CD4-positive, alpha-beta T cell treated with Interleukin-15 for 4 hours (primary cell): ENCODE measurements at places on chromosomes 3 and 15.

- DNase-seq: peak; percentile 53
Observed at GRCh38 chr3:107988460-107989175, 102.2 kb downstream of the CD47 start.

GRCh38 chr3:58383904-58384303 is 49.7 kb downstream of the PDHB start:
- DNase-seq: no peak

GRCh38 chr3:158663246-158663645 is 9.2 kb downstream of the LXN start:
- DNase-seq: no peak

DNA sequence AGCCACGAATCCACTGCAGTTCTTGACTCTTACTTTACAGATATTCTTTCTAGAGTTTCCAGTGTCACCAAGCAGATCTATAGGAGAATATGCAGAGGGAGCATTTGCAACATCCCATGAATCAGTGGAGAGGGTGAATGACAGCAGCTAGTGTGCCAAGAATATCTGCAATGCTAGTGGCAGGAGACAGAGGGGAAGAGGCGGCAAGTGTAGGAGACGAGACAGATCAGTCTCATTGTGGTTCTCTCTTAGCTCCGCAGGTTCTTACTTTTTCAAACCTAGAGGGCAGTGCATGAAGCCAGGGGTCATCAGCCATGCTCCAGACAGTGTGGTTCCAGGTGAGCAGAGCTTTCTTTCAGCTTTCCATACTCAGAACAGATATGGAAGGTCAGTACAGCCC is 744 bp downstream of the ZNF619 start:
- no peak for DNase-seq

DNA sequence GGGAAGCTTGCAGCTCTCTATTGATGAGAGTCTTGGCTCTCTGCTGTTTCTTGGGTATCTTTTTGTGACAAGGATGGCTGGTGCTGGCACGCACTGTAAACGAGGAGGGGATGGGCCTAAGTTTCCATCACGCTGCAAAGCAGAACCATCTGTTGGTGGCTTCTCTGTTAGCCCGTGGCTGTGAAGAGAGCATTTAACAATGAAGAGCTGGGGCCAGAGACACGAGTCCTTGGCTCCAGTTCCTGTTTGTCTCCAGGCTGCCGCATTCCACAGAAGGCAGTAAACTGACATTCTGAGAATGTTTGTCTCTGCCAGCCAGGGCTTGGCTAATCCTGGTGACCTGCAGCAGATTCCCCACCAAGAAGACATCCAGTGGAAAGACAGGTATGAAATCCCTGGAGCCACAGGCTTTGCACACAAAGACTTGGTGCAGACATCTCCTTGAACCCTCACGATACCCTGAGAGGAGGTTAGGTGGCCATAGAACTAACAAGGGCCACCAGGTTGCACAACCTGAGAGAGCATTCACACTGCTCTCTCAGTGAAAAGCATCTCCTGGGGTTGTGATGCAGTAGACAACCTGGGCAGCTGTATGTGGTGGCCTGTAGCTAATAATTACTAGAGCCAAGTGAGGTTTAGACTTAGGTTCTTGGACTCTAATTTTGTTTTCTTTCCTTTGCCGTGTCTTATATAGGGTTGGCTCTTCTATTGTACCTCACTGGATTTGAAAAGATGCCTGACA is 130.9 kb downstream of the ASB7 start:
- DNase-seq: no peak

GRCh38 chr15:40398413-40398873 is 7.2 kb upstream of the IVD start:
- DNase-seq: peak; percentile 15

GRCh38 chr3:174342171-174342570 is 517.0 kb upstream of the NAALADL2 start:
- DNase-seq: no peak

DNA sequence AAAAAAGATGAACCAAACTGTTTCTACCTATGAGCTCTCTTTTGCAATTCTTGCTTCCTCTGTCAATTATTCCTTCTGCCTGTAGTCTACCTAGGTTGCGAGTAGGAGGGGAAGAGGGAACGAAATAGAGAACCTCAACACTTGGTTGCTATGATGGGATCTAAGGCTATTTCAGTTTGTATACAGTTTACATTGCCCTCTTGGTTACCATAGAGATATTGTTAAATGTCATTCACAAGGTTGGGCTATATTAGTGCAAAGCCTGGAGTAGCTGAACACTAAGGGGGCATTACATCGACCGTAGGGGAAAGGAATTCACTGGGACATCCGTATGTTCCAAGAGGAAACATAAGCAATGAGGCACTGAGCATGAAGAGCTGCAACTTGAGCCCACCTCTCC is 276.9 kb downstream of the GBE1 start:
- no peak for DNase-seq

GRCh38 chr3:84974347-84974746 is 15.6 kb downstream of the CADM2 start:
- DNase-seq: no peak
